ENCODE measurements at places on chromosomes 7 and 10.

DNA sequence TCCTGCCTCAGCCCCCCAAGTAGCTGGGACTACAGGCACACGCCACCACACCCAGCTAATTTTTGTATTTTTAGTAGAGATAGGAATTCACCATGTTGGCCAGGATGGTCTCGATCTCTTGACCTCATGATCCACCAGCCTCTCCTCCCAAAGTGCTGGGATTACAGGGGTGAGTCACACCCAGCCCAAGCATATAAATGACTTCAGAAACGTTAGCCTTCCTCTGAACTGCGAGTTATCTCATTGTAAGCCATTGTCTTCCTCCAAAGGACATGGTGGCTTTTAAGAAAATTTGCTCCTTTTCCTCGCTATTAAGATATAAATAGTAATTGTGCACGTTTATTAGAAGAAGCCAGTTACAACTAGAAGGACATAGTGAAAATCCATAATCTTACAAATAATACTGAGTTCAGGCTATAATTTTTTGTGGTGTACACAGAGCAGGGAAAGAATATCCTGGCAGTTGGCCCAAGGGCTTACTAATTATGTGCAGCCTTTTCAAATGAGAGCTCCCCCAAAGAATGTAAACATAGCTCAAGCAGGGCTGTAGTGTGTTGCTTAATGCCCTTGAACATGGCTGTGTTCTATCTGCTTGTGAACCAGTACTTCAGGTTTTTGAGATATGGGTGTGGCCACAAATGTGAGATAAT, 495.8 kb downstream of the PARD3 start:
- no peak for DNase-seq

DNA sequence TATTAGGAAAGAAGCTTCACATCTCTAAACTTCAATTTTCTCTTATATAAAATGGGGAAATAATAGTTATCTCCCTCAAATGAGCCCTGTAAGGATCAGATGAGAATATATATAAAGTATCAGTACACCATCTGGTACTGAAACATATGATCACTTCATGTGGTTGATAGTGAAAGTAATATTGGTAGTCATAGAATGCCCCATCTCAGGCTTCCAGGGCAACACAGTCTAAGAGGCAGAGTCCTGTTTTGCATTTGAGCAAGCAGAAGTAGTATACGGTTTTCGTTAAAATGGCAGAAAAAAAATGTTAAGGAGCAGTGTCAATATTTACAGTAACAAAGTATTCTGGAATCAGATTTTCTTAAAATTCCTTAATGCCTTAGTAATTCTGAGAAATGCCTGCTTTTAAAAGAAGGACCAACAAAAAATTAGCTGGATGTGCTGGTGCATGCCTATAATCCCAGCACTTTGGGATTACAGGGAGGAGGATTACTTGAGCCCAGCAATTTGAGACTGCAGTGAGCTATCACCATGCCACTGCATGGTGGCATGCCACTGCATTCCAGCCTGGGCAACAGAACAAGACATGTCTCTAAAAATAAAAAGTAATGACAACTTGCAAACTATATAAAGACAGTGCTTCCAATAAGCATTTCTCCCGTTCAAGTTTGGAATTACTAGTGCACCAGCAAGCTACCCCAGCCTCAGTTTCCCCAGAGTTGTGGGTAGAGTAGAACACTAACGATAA, 19.8 kb downstream of the KBTBD2 start:
- DNase-seq: no peak

GRCh38 chr10:8245131-8245813, 190.8 kb downstream of the GATA3 start:
- DNase-seq: peak; percentile 56

DNA sequence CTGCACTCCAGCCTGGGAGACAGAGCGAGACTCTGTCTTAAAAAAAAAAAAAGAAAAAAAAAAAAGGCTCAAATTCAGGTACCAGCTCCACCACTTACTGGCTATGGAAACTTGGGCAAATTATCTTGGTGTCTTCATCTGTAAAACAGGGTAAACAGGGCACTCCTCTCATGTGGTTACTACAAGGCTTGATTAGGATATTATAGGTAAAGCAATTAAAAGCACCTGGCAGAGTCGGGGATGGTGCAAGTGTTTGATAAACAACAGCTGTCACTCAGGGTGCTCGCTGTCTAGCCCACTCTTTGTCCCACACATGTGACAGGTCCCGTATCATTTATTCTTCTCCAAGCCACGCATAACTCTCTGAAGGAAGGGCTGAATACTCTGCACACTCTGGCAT, 96.9 kb downstream of the SORBS1 start:
- no peak for DNase-seq

GRCh38 chr7:152512706-152513105, 76.9 kb upstream of the KMT2C start:
- DNase-seq: peak; percentile 27

DNA sequence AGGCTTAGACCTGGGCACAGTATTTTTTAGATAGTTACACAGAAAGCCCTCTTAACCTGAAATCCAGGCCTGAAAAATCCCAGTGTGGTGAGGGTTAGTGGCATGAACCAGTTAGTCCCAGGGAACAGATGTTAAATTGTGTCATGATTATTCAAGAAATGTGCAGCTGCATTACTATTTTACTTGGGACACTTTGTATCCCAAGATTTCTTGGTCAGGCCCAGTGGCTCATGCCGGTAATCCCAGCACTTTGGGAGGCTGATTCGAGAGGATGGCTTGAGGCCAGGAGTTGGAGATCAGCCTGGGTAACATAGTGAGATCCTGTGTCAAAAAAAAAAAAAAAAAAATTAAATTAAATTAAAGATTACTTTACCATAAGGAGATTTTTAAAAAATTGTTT, 36.0 kb upstream of the OTUD1 start:
- no peak for DNase-seq

DNA sequence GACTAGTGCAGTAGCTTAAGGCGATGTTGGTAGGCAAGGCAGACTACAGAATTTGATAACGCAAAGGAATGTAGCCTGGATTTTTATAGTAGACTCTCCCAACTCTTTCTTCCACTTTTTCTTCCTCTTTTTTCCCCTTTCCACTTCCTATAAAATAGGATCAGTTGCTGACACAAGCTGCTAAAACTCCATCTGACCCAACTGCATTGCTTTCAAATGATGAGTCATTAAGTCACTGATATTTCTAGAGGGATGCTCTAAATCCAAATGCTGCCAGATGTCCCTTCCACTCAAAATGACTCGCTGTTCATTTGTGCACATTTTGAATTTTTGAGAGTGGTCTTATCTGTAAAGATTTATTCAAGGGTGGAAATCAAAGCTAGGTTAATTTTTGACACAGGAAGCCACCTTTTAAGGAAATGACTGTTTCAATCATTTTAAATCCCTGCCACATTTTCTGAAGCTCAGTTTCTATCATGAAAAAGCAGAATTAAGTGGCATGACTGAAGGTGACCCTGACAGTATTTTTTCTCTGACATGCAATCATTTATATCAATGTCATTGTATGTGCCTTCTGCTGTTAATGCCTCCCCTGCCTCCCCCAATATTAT, 25.8 kb upstream of the SFMBT2 start:
- DNase-seq: no peak

DNA sequence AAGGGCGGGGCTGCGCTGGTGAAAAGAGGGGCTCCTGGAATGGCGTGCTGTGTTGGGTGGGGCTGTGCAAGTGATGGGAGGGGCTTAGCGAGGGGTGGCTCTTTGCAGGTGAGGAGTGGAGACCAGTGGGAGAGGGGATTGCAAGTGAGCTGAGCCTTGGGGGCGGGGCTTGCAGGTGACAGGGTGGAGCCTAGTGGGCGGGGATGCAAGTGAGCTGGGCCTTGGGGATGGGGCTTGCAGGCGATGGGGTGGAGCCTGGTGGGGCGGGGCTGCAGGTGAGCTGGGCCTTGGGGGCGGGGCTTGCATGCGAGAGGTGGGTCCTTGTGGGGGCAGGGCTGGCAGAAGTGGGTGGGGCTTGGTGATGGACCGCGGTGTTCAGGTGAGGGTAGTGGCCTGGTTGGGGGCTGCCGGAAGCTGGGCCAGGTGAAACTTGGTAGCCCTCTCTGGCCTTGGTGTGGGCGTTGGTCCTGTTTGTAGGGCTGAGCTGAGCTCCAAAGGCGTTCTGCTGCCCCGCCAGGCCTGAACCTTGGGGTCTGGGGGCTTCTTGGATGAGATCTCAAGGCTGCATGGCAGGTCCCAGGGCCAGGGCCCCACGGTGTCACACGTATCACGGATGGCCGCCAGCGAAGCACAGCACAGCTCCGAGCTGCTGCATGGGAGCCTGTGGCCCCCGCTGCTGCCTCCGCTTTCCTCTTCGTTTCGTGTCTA, 743 bp upstream of the PITRM1 start:
- no peak for DNase-seq
